ENCODE measurements at places on chromosomes 1 and 21.

DNA sequence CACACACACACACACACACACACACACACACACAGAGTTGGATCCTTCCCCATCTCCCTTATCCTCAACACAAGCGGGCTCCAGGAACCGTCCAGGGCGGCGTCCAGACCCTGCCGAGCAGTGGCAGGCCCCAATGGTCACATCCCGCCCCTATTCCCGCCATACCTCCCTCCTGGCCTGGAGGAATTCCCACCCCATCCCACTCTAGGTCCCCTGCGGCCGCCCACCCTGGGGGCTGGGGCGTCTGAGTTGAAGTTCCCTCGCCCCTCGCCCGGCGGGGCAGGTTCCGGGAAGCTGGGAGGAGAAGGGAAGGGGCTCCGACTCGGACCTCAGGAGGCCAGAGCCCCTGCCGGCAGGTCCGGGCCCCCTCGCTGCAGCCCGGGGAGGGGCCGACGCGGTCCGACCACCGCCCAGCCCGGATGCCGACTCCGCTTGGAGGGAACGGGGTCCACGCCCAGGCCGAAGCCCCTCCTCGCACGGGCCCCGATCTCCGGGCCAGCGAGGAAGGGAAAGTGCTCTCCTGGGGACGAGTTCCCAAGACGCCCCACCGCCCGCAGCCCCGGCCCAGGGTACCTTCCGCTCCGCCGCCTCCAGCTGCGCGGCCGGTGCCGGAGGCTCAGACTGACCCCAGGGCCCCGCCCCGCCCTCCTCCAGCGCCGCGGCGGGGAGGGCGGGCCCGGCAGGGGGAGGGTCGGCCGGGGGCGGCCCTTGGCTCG is at the start of gene RHOC:
Gene RHOC, minus strand, starts transcription at position 623 of the 716 bp plus-strand sequence. CDS start 3,328 bp downstream, outside the sequence.
- DNase-seq = no peak

- DNase-seq = no peak
These were observed 222.0 kb downstream of the TRABD2B start for GRCh38 chr1:47774986-47775834.

GRCh38 chr1:186188004-186188539 is 187.0 kb downstream of the TPR start:
- DNase-seq = no peak

GRCh38 chr21:44344541-44345183 is 5.5 kb upstream of the CFAP410 start:
- no peak for DNase-seq

GRCh38 chr1:15424146-15424667 is 14.0 kb upstream of the CTRC start:
- DNase-seq = no peak

- no peak for DNase-seq
These were observed 275.4 kb upstream of the TMEM51 start for GRCh38 chr1:14878124-14878523.

- DNase-seq = no peak
These were observed 8.7 kb downstream of the SYNJ1 start for GRCh38 chr21:32719085-32719484.

DNA sequence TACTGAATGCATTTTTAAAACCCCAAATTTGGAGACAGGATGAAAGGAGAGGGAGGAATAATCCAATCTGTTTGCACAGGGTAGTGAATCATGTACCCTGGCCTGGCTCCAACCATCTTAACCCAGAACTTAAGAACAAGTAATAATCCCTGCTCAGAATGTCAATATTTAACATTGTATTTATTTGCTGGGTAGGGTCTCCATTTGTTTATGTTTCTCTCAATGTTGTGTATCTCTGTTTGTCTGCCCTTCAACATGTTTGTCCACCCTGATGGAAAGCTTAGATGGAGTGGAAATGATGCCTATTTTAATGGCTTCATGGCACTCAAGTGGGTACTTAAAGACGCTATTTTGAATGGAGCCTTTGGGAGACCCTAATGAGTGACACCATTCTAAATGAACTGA is 54.4 kb upstream of the CDC42BPA start:
- no peak for DNase-seq

DNA sequence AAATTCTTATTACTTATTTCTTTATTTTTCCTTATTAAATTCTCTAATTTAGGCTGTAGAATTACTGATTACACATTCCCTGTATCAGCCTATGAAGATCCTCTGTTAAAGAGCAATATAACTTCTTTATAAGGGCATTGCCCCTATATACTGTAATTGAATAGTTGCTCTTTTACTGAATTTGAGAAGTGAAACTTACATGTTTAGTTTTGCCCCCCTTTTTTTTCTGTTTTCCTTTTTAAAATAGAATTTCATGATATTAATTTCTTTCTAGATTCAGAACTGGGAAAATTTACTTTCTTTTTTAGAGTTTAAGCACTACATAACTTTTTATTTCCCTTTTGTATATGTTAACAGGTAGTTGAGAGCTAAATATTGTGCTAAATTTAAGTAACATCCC is 29.5 kb upstream of the PGM1 start:
- DNase-seq = no peak

DNA sequence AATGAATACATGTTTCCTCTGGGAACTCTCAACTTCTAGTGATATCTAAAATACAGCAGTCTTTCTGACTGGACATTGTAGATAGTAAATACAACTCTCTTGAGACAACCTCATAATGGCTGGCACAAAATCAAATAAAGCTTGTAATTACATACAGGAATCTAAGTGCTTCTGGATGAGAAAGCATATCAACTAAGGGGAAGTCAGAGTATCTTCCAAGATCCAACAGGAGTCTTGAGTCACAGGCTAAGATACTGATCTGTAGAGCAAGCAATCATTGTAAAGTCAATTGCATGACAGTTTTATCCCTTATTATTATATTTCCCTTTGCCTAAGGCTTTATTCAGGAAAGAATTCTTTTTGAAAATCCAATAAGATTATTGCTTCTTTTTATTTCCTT is 249.9 kb downstream of the LRRIQ3 start:
- no peak for DNase-seq

GRCh38 chr1:221711063-221711577 is 30.8 kb downstream of the DUSP10 start:
- DNase-seq = no peak

GRCh38 chr1:167057241-167057688 is 32.9 kb downstream of the GPA33 start:
- no peak for DNase-seq

DNA sequence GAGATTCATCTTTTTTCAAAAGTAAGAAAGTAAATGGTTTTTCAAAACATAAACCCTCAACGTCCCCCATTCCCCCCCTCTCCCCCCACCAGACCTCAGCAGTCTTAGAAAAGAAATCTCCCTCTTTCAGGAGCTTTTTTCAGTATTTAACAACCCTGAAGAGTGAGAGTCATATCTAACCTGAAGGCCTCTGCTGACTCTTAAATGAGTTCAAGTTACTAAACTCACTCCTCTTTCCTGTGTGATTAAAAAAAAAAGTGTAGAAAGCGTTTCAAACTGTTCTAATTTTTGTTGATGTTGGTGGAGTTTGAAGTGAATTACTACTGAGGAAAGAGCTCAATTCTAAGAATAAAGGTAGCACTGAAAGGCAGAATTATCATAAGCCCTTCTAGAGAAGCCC is 93.7 kb downstream of the VAV3 start:
- no peak for DNase-seq

DNA sequence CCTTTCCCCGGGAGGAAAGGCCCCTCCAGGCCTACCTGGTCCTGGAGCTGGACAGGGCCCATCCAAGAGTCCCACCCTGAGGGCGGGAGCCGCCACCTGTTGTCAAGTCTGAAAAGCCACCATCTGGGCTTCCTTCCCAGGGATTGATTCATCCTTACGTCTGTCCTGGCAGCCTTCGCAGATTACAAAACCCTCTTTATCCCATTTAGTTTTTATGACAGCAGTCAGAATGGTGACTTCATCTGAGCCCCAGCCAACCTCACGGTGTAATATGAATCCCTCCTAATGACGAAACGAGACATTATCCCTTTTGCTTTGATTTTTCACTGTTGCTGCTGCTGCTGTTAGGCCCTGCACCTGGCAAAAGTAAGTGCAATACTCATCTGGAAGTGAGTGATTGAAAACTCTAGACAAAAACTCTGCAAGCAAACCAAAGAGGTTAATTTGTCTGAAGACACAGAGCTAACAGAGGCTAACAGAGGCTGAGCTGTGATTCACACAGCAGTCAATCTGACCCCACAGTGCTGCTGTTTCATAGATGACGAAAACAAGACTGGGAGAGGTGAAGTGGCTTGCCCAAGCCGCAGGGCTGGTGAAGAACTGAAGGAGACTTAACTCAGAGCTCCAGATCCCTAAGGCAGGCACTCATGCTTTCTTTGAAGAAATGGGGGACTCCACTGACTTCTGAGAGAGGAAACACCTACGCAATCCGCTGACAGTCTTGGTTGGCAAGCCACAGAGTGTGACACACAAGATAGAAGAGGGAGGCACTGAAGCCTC is 30.0 kb upstream of the S100A7 start:
- DNase-seq = no peak

GRCh38 chr1:221708076-221708571 is 33.8 kb downstream of the DUSP10 start:
- DNase-seq = no peak

DNA sequence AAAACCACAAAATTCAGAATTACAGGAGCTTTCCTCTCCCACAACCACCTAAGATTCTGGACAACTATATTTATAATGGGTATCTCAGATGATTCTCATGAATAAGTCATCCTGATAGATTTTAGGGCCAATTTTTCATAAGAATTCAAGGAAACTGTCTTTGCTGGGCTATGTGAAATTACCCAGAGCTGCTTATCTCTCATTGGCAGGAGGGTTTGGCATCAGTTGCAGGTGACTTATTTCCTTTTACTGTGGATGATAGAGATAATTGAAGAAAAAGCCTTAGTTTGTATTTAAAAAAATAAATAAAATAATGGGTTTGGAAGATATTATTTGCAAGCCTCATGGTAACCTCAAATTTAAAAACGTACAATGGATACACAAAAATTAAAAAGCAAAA is 38.2 kb upstream of the WDR26 start:
- no peak for DNase-seq

GRCh38 chr21:16287046-16287445 is 557.3 kb downstream of the USP25 start:
- no peak for DNase-seq

- DNase-seq = no peak
These were observed 4.6 kb upstream of the BTG2 start for GRCh38 chr1:203300441-203301330.

DNA sequence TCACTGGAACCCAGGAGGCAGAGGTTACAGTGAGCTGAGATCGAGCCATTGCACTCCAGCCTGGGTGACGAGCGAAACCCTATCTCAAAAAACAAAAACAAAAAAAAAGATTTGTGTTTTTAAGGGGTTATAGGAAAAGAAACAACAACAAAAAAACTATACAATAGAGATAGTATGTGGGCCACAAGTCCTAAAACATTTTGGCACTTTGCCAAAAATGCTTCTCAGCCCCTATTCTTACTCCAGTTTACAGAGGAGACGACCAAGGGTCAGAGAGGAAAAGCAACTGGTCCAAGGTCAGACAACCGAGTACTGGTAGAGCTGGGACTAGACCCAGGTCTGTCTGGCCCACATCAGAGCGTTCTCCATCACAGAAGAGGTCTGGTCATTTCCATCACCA is 3.0 kb downstream of the FBXO44 start:
- DNase-seq = no peak

GRCh38 chr1:210104103-210104502 is 128.5 kb upstream of the SERTAD4 start:
- DNase-seq = no peak

DNA sequence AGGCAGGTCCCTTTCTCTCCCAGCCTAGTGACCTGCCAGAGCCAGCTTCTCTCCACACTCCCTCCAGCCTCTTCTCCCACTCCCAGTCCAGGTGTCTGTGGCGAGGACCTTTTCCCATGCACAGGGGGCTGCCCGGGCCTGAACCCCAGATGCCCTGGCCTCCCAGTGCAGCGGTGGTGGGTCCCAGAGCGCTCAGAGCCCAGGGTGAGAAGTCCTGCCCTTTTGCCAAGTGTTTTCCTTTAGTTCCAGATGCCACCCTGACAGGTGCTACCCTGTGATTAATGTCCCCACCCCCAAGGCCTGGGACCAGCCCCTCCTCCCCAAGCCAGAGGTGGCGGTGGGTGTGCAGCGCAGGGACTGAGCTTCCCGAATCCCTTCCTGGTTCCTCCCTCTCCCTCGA is 90.4 kb downstream of the PAX7 start:
- no peak for DNase-seq

- DNase-seq = no peak
These were observed 286.9 kb downstream of the KIF26B start for GRCh38 chr1:245441689-245442088.

GRCh38 chr1:44673675-44674112 is 587 bp downstream of the TMEM53 start:
- no peak for DNase-seq

DNA sequence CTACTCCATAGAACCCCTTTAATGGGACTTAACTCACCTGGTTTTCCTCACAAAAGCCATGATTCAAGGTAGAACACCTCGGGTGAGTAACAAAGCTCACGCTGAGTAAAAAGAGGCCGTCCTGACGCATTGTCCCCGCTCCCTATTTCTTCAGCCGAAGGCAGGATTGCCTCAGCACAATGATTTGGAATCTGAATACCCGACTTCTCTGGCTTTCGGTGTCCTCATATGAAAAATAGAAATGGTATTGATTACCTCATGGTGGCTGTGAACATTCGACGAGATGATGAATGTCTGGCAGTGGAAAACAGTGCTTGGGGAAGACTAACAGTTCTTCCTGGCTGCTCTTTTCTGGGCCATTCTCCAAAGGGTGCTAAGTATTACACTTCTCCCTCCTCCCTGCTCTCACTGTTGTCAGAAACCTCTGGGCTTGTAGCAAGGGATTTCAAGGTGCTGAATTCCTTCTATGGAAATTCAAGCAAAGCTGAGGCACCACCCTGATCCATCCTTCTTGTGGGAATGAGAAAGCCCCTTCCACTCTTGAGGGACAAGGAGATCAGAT is 148.3 kb downstream of the C1orf94 start:
- no peak for DNase-seq

DNA sequence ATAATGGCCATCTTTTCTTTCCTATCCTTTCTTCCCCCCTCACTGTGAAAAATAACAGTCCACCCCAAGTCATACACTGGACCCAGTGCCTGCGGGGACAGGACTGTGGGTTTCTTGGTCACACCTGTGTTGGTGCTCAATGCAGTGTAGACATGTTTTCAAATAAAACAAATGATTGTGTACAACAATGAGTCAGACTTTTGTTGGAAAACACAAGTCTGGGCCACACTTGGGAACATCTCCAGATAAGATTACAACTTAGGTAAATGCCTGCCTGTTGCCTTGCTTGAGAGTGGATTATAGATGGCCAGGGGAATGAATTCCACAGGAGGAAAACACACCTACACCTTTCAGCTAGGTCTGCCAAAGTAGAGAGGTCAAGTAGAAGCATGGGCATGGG is 34.1 kb downstream of the PDPN start:
- no peak for DNase-seq

All from activated naive CD4-positive, alpha-beta T cell treated with anti-CD3 and anti-CD28 coated beads, Interleukin-2, amount 50 U/mL, for 16 hours (primary cell).